ENCODE measurements at places on chromosomes 3 and 15.

- no peak for DNase-seq
Measured at GRCh38 chr3:141933421-141934300, 57.2 kb downstream of the ATP1B3 start.

GRCh38 chr3:52019352-52020080 lies 23.8 kb upstream of the RPL29 start:
- no peak for DNase-seq

DNA sequence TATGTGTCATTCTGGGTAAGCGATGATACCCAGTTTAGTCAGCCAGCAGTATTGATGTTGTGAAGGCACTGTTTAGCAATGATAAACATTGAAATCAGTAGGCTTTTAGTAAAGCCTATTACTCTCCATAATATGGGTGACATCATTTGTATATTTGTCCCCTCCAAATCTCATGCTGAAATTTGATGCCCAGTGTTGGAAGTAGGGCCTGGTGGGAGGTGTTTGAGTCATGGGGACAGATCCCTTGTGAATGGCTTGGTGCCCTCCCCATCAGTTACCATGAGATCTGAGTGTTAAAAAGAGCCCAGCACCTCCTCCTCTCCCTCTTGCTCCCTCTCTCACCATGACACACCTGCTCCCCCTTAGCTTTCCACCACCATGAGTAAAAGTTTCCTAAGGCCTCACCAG lies 31.4 kb upstream of the FAN1 start:
- DNase-seq = peak; percentile 20

DNA sequence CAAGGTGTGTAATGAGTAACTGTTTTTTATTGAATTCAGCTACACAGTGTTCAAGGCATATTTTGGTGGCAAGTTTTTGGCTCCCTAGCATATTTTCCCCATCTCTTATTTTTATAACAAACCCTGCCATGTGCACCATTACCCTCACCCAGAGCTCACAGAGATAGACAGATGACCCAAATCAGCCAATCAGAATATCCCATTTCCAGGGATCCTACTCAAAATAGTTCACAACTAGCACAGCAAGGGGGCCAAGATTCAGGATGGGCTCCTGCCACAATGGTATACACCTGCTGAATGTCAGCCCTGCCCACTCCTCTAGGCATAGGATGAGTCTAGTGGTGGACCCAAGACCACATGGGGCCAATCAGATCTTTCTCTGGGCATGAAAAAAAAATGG lies 78.8 kb upstream of the SETMAR start:
- no peak for DNase-seq

GRCh38 chr15:31516440-31516839 lies 189.8 kb downstream of the KLF13 start:
- DNase-seq = no peak

GRCh38 chr15:88004399-88004798 lies 252.1 kb downstream of the NTRK3 start:
- no peak for DNase-seq

GRCh38 chr3:170689893-170690660 lies 104.2 kb upstream of the SLC7A14 start:
- DNase-seq = peak; percentile 40

GRCh38 chr15:96351761-96352603 lies 21.5 kb downstream of the NR2F2 start:
- no peak for DNase-seq

- DNase-seq = no peak
Measured at GRCh38 chr3:197205265-197205664, 93.1 kb downstream of the DLG1 start.

GRCh38 chr15:40918146-40918798 lies 10.9 kb upstream of the DLL4 start:
- no peak for DNase-seq

DNA sequence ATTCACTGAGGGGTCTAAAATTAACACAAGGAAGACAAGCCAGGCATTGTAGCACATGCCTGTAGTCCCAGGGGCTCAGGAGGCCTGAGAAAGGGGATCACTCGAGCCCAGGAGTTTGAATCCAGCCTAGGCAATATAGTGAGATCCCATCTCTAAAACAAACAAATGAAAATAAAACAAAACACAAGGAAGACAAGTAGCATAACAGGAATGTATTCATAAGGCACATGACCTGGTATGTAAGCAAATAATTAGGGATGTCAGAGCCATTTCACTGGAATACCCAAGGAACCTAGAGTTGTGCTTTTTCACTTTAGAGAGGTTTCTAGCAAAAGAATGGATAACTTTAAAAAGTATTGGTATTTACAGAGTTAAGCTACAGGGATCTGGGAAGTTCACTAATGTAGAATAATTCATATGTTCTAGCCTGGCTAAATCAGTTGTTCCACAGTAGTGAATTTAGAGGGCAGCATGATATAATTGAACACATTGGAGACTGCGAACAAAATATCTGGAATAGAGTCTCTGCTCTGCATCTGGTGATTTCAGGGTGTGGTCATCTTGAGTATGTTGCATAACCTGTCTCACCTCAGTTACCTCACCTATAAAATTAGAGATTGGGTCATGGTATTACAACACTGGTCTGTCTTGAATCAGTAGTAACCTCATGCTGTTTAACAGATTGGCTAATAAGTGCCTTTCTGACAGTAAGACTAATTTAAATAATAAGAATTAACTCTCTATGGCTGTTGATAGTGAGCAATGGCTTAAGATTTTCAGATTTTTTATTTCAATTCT lies 9.3 kb downstream of the GRAMD1C start:
- no peak for DNase-seq

GRCh38 chr15:40343512-40343911 lies 2.8 kb upstream of the CCDC9B start:
- no peak for DNase-seq

GRCh38 chr15:44199393-44199792 lies 4.3 kb upstream of the FRMD5 start:
- no peak for DNase-seq

GRCh38 chr3:41581700-41582099 lies 380.2 kb downstream of the ULK4 start:
- no peak for DNase-seq

- no peak for DNase-seq
Measured at GRCh38 chr3:182305881-182306665, 487.2 kb upstream of the ATP11B start.

- no peak for DNase-seq
Measured at GRCh38 chr3:185920184-185920583, 17.6 kb downstream of the TRA2B start.

GRCh38 chr15:99071091-99071680 lies 33.7 kb upstream of the SYNM start:
- no peak for DNase-seq

DNA sequence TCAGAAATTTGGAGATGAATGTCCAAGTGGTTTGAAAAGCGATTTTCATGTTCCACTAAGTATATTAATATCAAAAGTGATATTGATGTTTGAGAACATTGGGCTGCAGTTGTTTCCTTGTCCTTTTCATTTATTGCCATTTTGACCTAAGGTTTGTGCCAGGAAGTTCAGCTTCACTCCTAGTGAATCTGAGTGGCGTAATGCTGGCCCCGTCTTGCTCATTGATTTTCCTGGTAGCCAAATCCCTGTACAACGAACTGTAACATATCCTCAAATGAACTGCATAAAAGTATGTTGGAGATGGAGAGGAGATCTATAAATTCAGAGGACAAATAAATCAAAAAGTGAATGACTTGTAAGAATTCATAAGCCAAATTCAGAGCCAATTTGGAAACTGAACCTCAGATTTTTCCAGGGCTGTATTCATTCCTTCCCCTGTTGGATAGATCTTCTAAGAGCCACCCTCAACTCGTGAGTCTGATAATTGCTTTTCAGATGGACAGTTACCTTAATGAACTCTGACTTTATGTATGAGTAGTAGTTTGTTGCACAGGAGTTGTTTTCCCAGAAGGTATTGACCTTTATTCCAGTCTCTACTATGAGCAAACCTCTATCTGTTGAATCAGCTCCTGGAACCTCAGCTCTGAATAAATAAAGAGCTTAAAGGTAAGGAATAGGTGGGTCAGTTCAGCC lies 72.8 kb downstream of the ITPR1 start:
- no peak for DNase-seq

DNA sequence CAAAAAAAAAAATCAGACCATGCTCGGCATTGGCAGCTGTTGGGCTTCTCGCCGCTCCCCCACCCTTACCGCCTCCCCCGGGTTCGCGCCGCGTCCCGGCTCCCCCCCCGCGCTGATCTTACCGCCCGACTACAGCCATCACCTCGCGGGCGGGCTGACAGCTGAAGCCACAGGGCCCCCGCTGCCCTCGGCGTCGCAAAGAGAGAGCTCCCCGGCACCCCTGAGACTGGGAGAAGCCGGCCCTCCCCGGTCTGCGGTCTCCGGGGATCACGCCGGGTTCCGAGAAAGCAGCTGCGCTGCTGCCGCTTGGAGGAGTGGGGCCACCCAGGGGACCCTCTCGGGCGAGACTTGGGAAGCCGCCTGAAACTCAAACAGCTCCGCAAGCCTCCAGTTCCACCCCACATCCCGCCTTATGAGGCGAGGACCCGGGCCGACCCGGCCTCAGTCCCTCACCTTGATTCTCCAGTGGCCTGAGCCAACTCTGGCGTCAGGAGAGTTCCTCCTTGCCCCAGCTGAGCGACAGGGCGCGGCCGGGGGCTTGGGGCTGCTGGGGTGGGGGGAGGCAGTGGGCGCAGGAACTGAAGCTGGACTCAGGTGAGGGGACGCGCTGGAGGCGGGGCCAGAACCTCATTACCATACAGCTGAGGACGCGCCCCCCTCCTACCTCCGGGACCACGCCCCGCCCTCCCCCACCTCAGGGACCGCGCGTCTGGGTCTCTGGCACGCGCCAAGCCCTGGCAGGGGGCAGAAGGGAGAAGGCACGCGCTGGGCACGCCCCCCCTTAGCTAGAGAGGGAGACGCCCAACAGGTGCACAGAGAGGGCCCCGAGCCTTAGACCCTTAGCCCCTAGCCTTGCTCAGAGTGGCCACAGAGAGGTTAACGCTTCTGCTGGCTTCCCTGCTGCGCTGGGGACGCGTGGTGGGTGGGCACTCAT lies 1.0 kb upstream of the DLL4 start:
- peak; percentile 39 for DNase-seq

DNA sequence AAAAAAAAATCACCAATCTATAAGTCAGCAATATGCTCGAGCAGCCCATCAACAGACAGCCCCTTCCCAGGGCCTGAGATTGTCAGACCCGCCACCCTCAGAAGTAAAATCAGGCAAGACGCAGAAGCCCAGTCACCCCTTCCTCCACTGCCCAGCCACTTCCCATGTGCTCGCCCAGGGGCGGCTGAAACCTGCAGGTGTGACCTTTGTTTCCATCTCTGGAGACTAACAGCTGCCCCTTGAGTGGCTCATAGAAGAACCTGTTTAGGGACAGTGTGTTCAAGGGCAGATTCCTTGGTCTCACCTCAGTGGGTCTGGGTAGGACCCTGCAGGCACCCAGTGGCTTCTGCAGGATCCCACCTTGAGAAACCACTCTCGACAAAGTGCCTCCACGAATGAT lies 105.6 kb downstream of the MYLK start:
- no peak for DNase-seq

- DNase-seq = no peak
Measured at GRCh38 chr3:110804856-110805255, 266.8 kb upstream of the NECTIN3 start.

DNA sequence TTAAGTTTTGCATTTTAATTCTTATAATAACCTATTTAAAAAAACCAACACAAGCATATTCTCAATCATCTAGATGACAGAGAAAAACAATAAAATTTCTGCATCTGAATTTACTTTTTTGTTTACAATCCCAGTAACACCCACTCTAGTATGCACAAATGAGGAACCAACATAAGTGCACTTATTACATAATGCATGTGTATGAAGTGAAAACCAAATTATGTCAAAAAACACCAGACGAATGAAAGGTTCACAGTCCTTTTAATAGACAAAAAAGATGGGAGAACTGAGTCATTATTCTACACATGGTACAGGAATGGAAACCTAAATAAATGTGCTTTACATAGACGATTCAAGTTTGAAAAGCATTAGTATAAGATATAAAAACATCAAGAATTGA lies 91.7 kb downstream of the NR1I2 start:
- no peak for DNase-seq

- no peak for DNase-seq
Measured at GRCh38 chr15:81113204-81113657, 20.8 kb upstream of the CFAP161 start.

DNA sequence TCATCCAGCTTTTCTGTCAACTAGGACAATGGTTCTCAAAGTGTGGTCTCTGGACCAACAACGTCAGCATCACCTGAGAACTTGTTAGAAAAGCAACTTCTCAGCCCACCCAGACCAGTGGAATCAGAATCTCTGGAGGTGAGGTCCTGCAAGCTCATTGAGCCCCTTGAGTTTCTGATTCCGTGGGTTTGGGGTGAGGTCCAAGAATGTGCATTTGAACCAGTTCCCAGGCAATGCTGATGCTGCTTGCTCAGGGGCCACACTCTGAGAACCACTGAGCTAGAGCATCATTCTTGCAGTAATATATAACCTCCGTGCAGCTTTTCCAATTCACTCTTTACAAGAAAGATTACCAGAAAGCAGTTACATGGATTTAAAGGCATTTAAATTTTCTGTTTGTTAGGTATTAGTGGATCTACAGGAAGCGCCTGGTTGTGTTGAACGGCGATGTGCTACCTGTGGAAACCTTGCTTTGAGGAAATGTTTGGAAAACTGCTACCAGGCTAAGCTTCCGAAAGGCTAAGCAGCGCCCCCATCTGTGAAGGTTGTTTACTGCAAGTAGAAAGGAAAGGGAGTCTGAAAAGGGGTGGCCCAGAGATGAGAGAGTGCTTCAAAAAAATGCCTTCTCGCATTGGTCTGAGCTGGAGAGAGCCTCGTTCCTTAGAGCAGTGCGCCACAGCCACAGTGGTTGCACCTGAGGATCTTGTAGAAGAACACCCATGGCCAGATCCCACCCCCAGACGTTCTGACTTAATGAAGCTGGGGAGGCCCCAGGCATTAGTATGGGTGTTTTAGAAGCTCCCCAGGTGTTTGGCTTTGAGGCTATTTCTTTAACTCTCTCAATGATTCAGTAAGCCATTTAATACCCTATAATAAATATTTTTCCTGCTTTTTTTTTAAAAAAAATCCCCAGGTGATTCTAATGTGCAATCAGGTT lies 50.0 kb downstream of the RLBP1 start:
- DNase-seq = peak; percentile 40

DNA sequence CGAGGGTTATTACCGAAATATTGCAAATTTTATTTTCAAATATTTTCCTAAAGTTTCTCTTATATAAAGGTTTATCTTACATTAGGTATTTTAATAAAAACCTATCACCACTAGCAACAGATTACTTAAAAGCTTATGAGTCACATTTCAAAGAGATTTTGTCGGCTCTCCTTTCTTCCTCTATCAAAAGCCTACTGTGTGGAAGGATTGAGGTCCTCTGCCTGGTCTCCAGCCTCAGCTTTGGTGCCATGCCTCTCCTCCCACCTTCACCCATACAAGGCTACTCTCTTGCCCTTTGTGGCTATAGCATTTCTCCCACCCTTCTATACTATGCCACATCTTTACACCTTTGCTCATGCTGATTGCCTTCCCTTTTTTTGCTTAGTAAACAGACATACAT lies 199.3 kb downstream of the TNIK start:
- no peak for DNase-seq

DNA sequence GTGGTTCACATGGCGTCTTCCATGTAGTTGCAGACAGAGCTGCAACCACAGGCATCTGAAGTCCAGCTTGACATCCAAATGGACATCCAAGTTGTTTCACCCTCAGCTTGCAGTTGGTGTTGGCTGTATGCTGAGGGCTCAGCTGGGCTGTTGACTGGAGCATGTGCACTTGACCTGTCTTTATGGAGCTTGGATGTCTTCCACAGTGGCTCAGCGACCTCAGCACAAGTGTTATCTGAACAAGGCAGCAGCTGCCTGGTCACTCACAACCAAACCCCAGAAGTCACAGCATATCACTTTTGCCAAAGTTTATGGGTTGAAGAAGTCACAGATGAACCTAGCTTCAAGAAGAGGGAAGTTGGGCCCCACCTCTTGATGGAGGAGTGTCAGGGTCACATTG lies 92.9 kb downstream of the TPRA1 start:
- no peak for DNase-seq
